ENCODE measurements at places on chromosomes 13 and 19.

- no peak for DNase-seq
Observed at GRCh38 chr19:11265177-11265784, 3.0 kb upstream of the DOCK6 start.

DNA sequence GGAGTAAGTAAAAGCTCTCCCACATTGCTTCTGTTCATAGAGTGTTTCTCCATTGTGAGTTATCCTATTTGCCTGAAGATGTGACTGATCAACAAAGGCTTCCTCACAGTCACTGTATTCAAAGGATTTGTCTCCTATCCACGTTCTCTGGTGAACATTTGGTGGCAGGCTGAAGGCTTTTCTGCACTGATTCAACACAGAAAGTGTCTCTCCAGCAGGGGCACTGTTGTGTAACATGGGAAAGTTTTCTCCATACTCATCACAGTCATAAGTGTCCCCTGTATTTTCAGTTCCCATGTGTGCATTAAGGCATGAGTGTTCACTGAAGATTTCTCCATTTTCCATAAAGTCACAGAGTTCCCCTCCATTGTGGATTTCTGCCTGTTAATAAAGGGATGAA, 17.6 kb downstream of the ZNF121 start:
- DNase-seq = no peak

DNA sequence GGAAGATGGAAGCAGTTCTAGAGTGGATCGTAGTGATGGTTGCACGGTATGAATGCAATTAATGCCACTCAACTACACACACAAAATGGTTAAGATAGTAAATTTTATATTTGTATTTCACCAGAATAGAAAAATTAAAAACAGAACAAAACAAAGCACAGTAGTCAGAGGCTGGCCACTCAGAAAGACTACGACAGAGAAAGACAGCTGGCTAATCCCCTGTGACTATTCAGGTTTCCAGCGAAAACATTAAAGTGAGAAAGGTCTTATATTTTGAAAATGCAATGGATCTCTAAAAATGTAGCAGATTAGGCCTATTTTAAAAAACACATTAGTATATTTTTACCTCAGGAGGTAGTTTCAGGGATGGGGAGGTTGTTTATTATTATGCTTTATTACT, 131.3 kb upstream of the POSTN start:
- no peak for DNase-seq

GRCh38 chr19:42184401-42184861, 33.0 kb downstream of the DEDD2 start:
- DNase-seq = peak; percentile 41

- no peak for DNase-seq
Observed at GRCh38 chr13:24670174-24670573, 10.0 kb upstream of the ATP12A start.

GRCh38 chr13:105827111-105827809, 708.2 kb downstream of the EFNB2 start:
- DNase-seq = no peak

DNA sequence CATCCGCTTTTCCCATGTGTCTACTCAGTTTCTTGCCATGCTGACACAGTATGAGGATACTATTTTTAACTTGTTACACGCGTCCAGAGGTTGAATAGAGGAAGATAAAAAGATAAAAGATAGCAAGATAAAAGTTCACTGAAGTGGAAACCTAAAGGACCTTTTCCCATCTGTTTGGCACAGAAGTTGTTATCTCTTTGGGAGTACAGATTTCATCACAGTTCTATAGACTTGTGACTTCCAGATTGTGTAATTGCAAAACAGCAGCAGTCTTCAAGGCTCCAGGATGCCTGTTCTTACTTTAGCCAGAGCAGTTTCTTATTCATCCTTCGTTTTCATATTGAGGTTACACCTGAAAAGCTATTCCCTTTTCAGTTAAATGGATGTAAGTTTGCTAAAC, 369.2 kb downstream of the GPC5 start:
- DNase-seq = no peak

DNA sequence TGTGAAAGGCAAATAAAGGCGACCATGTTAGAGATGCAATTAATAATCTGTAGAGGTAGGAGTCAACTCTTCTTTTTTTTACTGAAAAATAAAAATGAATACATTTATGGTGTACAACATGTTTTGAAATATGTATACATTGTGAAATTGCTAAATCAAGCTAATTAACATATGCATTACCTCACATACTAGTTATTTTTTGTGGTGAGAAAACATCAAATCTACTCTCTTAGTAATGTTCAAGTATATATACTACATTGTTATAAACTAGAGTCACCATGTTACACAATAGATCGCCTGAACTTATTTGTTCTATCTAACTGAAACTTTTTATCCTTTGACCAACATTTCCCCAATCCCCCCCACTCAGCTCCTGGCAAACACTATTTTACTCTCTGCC, 143.2 kb downstream of the POU4F1 start:
- no peak for DNase-seq

DNA sequence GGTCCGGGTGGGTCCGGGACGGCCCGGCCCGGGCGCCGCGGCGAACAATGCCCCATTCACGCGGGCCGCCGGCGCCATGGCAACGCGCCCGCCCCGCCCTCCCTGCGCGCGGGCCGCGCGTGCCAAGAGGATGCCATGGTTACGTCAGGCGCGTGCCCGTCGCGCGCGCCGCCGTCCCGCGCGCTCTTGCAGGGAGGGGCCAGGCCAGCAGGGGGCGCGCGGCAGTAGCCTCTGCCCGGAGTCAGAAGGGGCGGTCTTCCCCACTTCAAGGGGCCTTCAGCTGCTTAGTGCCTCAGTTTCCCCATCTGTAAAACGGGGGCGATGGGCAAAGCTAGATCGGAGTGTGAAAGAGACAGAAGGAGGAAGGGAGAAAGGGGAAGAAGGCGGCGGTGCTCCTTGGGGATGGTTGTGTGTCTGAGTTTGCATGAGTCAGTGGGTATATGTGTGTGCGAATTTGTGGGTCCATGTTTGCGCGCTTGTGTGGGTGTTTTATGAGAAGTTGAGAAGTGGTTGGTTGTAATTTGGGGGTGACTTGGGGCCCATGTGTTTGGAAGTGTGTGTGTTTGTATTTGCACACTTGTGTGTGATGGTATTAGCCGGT, 11.6 kb upstream of the NFIX start:
- peak; percentile 56 for DNase-seq

Data from stimulated activated CD8-positive, alpha-beta memory T cell treated with anti-CD3 and anti-CD28 coated beads, Interleukin-15, amount 100 ng/mL, for 4 hours (primary cell).